Stimulated activated CD4-positive, alpha-beta T cell treated with anti-CD3 and anti-CD28 coated beads, Interleukin-12 subunit alpha, Interleukin-12 subunit beta, amount 100 ng/mL, for 48 hours (primary cell): ENCODE measurements at places on chromosomes 5 and 9.

- no peak for DNase-seq
Measured at GRCh38 chr5:123786411-123786810, 274.4 kb downstream of the CSNK1G3 start.

DNA sequence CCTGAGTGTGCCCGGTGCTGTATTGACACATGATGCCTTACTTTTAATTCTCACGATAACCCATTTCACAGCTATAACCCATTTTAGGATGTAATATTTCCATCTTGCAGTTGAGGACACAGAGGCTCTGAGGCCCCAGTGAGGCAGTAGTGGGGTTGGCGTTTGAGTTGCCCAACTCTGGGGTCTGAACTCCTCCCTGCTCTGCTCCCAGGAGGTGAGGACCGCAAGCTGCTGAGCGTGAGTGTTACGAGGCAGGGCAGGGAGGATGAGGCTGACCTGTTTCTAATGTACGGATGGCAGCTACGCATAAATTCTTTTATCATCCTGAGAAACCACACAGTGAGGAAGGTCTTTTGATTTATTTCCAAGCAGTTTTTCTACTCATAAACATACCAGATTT lies 11.4 kb downstream of the LRRC8A start:
- no peak for DNase-seq

DNA sequence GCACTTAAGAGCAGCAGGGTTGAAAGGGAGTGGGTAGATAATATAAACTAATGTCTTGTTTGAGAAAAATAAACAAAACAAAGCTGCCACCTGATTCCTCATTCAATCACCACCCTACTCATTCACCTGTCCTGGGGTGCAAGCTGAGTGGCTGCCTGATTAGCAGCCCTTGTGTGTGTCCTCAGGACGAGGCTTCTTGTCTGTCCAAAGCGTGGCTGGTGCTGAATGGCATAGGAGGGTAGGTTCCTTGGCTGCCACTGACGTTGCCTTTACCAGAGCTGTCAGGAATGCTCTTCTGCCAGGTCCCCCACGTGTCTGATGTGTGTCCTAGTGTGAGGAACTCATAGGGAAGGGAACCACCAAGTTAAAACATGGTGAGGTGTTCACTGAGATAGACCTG lies 146.6 kb upstream of the SLC24A2 start:
- no peak for DNase-seq

GRCh38 chr9:126862104-126862761 lies 1.8 kb downstream of the ZBTB34 start:
- no peak for DNase-seq

DNA sequence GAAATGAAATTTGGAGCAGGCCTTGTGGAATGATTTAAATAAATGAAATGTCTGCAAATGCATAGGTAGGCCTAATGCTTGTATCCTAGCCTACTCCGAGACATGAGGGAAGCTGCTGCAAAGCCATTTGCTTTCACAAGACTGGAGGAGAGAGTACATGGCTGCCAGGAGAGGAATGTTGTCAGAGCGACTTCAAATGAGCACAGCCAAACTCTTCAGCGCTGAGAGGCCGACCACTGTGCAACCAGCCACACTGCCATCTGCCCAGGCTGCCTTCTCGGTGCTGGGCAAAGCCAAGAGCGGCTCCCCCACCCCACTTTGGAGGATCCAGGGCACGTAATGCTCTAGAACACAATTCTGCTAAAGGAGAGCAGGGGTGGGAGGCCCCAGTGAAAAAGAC lies 122.6 kb downstream of the RASEF start:
- no peak for DNase-seq

DNA sequence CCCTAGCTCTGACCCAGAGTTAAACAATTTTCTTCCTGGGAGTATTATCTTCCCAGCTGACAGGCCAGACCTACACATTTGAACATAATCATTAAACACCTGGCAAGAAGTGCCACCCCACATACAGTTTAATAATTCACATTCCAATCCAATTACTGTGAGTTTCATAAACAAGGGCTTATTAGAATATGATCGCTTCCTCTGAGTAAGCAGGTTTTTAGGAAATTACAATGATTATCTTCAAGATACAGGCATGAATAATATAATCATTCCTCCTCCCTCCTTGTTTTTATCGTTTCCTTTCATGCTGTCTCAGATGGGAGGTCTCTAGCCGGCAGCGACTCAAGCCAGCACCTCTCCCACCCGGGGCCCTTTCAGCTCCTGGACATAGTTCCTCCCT lies 15.8 kb upstream of the KIF4B start:
- no peak for DNase-seq
